ENCODE measurements at places on chromosomes 5 and 9.
A peak's percentile ranks its signal among the peaks of the same experiment; 100 is the strongest.

GRCh38 chr5:133957080-133957479 lies 11.3 kb downstream of the C5orf15 start:
- DNase-seq: no peak

- no peak for DNase-seq
Observed at GRCh38 chr9:74556685-74557084, 59.5 kb downstream of the RORB start.

DNA sequence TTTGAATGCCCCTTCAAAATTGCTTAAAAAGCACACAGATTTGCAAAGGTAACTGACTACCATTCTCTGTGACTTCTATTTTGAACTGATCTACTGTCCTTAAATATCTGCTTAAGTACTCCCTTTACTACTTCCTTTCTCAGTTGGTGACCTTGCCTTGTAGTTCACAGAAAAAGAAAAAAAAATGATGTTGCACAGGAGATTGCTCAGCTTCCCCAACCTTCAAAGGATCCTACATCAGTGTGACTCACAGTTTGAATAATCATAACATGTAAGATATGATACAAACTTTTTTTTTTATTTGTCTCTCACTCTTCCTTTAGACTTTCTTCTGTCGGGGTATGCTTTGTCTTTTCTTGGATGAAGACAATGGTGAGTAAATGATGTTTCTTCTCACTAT lies 1029.6 kb downstream of the CDH12 start:
- DNase-seq: no peak

- DNase-seq: no peak
Observed at GRCh38 chr5:144503123-144503522, 332.4 kb downstream of the KCTD16 start.

- DNase-seq: no peak
Observed at GRCh38 chr5:81067406-81067805, 107.2 kb downstream of the RASGRF2 start.

DNA sequence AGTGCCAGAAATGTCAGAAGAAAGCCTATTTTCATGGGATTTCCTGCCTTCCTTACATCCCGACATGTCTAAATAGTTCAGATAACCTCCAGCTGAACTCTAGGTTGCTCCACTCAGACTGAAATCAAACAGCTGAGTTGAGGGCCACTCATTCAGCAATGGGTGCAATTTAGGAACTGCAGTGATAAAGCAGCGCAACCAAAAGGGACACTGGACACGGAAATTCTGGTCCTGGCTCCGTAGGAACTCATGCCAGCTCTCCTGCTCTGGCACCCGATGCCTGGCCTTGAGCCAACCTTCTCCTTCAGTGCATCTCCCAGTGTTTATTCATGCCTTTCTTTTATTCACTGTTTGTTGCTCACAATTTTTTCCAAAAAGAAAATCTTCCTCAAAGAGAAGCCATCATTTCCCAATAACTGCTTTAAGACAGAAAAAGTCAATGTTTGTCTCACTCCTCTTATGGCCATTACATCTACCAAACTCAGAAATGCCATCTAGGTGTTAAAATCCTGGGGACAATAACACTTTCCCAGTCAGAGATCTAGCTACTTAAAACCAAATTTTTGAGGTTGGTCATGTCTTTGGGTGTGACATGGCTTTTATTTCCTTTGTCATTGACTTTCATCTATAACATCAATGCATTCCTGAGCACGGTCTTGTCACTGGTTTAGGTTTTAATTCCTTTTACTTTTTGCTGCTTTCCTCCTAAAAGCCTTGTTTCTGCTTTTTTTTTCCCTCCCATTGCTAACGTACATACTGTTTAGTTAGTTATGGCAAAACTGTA lies 126.9 kb downstream of the PDE4D start:
- DNase-seq: peak; percentile 18

GRCh38 chr9:2615497-2615896 lies 6.1 kb upstream of the VLDLR start:
- DNase-seq: no peak

DNA sequence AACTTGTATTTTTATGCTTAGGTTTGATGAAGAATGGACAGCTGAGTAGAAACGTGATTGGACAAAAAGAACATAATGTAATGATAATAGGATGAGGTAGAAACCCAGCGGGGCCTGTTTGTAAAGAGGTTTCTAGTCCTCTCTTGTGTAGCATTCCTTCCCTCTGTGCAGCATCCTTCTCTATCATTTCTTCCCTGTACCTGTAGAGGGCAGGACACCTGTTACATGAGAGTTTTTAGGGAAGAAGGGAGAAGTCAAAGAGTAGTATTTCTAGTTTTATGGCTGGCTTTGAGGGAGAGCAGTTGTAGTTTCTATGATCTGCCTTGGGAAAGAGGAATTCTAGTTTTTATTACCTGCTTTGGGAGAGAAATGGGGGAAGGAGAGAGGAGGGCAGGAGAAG lies 162.1 kb upstream of the FST start:
- no peak for DNase-seq

DNA sequence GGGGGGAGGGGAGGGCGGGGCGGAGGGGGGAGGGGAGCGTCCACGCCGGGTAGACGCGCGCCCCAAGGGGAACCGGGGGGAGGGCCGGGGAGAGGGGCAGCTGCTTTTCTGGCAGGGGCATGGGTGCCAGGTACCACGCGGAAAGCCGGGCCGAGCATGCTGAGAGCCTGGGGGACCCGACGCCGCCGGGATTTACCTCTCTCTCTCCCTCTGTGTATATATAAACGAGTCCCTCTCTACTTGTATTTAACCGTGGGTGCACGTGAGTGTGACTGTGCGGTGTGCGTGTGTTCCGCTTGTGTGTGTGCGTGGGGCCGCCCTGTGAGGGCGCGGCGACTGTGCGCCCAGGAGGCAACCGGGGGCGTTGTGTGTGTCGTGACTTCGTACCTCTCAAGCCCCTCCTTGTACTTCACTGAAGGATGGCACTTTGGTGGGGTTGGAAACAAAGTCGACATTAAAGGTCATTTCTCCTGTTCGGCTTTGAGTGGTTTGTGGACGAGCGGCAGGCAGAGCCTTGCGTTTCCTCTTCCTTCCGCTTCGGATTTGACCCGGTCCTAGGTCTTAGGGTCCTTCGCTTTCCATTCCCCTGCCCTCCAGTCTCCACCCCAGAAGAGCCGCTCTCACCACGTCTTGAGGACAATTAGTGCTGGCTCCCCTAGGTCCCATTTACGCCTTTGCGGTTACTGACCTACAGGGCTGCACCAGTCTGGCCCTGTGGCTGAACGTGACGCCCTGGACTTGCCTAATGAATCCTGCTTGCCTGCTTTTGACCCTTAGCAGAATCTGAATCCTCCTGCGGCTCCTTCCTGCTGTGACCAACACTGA lies 36.2 kb upstream of the TTC1 start:
- no peak for DNase-seq

DNA sequence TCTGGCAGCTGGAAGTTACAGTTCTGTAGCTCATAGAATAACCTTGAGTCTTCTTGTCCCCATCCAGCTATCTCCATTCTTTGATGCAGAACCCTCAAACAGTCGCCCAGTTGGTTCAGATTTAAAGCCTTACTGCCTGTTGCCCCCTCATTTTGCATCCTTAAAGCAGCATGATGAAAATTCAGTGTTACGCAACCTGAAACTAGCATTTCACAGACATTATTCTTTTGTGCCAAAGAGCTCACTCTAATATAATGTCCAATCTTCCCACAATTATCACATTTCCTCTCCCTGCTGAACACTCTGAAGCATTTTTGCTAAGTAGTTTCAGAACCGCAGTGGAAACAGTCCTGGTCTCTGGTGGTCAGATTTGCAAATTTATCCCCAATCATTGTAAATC lies 318.0 kb downstream of the PSAT1 start:
- DNase-seq: no peak

DNA sequence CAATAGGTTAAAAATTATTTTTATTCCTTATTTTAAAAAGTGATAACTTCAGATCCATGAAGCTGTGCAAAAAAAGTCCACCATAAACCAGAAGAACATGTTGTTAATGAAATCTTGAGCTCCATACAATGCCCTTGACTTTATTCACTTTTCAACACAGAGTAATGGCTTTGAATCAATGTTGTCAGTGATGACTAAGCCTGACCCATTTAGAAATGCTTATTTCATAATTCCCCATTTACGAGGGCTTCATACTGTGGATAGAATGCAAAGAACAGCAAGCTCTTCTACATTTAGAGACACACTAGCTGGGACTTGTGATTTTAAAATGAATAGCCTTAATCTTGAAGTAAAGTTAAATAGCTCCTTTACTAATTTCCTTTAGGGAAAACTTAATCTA lies 25.7 kb upstream of the IL9 start:
- DNase-seq: no peak

- no peak for DNase-seq
Observed at GRCh38 chr5:171392585-171393159, 5.0 kb downstream of the NPM1 start.

DNA sequence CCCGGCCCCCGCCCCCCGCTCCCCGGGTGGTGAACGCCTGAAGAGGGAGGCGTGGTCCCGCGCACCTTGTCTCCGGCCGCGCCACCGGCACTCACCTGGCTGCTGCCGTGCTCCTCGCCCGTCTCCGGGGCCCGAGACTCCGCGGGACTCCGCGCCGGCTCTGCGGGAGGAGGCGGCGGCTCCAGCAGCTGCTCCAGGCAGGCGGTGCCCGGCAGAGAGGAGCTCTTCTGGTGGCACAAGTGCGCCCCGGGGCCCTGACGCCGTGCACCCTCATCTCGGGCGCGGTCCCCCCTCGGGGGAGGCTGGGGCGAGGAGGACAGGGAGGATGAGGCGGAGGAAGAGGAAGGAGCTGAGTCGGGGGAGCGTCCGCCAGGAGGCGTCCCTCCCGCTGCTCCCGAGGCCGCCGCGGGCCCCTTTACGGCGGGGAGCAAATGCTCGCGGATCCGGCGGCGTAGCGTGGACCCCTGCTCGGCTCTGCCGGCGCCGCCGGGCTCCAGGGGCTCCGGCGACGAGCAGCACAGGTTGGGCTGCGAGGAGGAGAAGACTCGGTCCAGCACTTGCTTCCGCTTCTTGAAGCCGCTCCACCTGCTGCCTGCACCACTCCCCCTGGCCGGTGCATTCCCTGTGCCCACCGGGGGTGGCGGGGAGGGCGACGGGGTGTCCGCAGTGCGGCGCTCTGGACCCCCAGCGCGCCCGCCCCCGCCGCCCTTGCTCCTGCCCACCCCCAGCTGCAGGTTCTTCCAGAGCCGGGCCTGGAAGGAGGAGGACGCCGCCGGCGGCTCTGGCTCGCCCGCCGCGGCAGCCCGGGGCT lies 928 bp downstream of the MCTP1 start:
- peak; percentile 59 for DNase-seq

DNA sequence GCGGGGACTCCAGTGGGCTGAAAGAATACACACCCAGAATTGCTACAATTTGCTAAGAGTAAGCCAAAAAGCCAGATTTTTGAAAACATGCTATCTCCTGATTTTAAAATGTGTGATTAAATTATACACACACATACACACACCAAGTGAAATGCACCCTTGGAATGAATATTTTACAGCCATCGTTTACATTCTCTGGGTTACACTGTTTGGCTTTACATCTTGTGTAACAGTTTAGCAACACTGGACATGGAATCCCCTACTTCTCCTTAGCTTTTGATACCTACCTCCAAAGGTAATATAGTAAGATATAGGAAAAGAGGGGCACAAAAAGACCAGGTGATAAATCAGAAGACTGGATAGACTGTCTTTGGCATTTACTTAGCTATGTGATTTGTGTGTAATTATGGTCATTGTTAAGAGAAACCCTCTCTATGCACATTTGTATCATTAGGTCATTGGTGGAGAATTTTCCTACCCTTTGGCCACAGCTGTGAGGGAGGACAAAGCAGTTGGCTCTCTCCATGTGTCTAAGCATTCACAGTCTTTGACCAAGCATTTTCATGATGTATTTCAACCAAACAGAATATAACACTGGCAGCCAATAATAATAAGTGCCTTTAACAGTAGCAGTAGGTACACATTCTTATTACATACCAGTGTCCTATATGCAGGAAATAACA lies 7.6 kb downstream of the SVEP1 start:
- DNase-seq: no peak

DNA sequence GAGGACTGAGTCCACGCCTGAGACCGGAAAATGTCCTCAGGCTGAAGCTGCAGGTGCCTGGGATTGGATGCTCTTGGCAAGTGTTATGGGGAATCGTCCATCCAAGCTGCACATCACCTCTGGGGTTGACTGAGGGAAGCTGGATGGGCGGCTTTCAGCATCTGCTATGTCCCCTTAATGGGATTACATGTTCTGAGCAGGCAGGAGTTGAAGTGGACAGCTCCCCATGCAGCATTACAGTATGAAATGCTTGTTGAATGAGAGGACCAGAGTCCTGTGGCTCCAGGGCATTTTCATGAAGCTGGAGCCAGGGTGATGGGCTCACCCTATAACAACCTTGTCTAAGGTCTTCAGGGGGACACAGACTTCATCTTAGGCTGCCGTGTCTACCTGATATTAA lies 270.9 kb downstream of the HSPA4 start:
- peak; percentile 88 for DNase-seq

DNA sequence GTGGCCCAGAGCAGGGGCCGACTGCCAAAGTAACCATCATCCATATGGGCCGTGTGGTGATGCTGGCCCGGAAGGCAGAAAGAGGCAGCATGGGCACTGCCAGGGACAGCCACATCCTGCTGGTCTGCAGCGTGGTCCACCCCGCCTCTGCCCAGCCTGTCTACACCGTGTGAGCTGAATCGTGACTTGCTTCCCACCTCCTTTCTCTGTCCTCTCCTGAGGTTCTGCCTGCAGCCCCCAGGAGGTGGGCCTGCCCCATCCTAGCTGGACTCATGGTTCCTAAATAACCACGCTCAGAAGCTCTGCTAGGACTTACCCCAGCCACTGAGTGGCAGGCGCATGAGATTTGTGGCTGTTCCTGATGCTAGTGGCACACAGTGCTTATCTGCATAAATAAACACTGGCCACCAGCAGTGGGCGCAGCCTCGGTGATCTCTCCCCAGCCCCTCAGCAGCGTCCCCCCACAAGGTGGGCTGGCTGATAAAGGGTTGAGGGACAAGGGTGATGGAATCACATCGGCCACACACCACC lies 22.6 kb upstream of the SUSD3 start:
- DNase-seq: peak; percentile 4

DNA sequence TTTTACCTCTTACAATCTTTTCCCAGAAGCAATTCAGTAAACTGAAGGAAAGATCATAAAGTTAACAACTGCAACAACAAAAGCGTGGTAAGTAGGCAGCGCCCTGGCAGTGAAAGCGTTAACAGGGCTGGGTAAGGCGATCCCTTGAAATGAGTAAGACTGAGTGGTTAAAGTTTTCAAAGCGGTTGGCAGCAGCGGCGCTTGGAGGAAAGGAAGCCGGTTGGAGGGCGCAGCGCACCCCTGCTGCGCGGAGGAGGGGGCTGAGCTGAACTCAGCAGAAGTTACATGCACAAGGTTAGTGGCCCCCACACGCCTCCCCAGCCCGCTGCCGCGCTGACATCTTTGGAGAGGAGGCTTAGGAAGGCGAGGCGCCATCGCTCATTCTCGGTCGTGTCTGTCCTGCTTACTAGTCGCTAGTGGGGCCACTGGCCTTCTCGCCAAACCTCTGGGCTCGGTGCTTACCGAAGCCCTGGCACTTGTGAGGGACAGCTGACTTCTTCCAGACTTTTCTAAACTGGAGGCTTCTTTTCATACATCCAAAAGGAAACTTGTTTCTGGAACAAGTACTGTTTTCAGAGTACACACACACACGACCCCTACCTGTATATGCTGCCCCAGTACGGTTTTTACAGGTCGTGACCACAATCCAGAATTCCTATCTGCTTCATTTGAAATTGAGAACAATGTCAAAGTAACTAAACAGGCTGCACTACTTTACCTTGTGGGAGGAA lies at the start of gene SH3RF2:
Gene SH3RF2, plus strand, starts transcription at position 178 of the 731 bp plus-strand sequence. CDS start 1,351 bp downstream, outside the sequence.
- DNase-seq: peak; percentile 4

GRCh38 chr5:83517072-83517687 lies 45.6 kb downstream of the VCAN start:
- DNase-seq: no peak

Data from NCI-H82 (cell line).